ENCODE measurements at places on chromosomes 6 and 20.

GRCh38 chr20:11338496-11339306, 579.0 kb upstream of the BTBD3 start:
- no peak for DNase-seq

DNA sequence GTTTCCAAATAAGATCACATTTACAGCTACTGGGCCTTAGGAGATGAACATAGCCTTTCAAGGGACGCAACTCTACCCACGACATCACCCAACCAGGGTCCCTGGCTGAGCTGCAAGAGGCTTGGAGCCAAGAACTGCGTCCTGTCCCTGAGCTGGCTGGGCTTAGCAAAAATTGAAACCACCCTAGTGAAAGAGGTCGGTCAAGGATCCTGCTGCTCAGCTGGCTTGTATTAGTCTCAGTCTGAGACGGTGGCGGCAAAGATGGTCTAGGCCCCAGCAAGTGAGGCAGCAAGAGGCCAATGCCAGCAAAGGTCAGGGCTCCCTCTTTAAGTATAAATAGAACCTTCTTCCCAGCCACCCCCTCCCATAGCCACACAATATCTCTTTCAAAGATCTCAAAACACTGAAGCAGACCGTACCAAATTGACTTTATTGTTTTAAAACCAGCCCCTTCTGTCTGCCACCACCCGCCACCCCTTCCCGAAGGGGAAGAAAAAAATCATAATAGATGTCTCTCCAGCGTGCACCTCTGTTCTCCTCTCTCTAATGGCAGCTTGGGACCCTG, 140.5 kb downstream of the EYA2 start:
- DNase-seq: no peak

- DNase-seq: no peak
Measured at GRCh38 chr20:41131594-41132387, 5.6 kb upstream of the PLCG1 start.

DNA sequence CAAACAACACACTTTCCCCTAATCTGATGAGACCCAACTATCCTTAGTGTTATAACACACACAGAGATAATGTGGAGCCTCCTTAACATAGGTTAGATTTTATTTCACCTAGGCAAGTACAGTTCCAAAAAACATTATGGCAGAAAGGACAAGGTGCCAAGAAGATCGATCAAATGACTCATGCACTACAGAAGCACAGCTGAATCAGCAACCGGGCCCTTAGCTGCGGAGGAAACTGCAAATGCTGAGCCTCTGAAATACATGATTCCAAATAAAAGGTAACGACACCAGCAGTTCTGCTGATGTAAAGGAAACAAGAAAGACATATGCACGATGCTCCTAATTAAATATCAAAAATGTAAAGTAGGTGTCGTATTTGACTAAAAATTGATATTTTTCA, 19.9 kb upstream of the MUC21 start:
- DNase-seq: no peak

- no peak for DNase-seq
Measured at GRCh38 chr20:3224681-3225421, 14.1 kb downstream of the SLC4A11 start.

- DNase-seq: no peak
Measured at GRCh38 chr6:166691746-166692145, 64.7 kb upstream of the RPS6KA2 start.

DNA sequence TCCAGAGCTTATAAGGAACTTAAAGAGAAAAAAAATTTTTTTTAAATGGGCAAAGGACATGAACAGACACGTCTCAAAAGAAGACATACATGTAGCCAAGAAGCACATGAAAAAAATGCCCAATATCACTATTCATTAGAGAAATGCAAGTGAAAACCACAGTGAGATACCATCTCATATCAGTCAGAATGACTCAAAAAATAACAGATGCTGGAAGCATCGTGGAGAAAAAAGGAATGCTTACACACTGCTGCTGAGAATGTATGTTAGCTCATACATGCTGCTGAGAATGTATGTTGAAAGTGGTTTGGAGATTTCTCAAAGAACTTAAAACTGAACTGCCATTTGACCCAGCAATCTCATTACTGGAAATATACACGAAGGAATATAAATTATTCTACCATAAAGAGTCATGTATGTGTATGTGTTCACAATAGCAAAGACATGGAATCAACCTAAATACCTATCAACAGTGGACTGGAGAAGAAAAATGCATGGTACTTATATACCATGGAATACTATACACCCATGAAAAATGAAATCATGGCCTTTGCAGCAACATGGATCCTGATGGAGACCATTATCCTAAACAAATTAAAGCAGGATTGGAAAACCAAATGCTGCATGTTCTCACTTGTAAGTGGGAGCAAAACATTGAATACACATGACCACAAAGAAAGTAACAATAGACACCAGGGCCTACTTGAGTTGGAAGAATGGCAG, 5.2 kb downstream of the OR11A1 start:
- DNase-seq: no peak

GRCh38 chr20:20754714-20755113, 42.3 kb upstream of the RALGAPA2 start:
- no peak for DNase-seq

DNA sequence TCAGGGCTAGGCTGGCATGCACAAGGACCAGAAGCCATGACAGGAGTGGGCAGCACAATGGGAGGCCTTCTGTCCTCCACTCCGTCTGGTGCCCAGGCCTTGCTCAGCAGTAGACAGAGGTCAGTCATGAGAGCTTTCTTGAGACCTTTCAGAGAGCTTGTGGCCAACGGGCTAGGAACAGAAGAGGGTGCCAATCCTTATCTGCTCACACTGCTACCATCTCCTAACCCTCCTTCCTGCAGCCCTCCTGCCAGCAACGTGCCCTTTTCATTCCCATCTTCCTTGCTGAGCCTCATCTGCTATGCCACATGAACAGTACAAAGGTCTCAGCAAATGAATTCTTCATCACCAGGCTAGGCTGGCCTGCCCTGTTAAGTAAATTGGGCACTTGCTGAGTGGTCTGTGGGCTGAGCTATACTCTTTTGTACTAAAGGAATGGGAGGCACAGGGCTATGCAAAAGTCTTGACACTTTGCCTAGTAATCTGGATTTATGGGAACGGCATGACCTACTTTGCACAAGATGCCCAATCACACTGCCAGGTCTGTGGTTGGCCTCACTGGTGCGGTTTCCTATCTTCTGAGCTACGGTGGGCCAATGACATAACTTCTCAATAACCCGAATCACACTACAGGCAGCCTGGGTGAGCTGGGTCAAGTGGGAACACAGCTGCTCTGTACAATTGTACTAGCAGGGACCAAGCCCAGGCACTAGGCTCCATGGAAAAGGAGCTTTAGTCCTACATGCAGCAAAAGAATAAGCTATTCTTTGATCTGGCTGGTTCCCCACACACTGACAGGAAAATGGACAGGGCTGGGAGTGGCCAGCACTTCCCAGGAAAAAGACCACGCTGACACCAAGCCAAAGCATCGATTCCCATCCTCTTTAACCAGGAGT, 47.8 kb downstream of the ELOVL5 start:
- DNase-seq: no peak

DNA sequence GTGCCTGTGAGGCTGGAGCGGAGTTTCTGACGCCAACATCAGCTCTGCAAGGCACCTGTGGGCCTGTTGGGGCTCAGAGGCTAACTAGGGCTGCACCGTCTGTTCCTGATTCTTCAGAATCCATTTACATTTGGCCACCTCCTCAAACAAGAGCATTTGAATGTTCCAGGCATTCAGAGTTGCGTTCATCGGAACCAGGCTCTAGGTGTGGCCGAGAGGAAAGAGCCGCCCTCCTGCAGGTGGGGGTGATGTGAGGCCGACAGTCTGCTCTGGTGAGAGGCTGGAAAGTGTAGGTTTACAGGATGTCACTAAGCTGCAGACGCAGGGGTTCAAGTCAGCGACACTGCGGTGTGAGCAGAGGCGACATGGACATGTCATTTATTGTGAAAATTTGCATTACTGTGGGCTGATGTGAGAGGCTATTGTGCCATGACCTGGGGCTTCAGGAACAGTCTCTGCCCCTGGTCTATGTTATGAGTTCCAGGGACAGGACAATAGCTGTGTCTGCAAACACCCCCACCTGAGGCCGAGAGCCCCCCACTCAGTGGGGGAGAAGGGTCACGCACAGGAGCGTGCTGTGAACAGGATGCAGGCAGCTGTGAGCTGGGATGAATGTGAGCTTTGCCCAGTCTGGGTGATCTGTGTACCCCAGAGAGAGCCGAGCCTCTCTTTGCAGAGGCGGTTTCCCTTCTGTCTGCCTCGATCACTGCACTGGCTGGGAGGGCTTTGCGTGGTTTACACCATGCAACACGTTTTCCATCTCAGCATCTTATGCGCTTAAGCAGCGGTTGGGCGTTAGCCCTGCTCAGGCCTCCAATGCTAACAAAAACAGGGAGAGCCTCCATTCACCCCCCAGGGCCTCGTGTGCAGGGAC, 21.1 kb downstream of the SLCO4A1 start:
- no peak for DNase-seq

DNA sequence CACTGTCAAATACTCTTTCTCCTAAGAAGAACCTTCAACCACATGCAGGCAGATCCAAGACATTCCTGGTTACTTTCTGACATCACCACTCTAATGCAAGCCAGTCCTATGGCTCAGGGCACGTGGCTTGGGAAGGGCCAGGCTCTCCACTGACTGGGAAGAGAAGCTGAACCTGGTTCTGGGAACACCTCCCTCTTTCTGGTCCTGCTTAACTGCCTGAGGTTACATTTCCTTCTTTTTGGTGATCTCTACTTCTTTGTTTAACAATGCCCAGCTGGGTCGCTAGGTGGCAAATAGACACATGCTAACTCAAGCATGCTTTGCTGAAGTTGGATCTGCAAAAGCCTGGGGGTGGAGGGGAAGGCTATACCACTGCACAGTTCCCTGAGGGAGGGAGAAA, 249.8 kb downstream of the GMDS start:
- no peak for DNase-seq

- no peak for DNase-seq
Measured at GRCh38 chr6:3135668-3136291, 17.3 kb downstream of the BPHL start.

- no peak for DNase-seq
Measured at GRCh38 chr6:17983730-17984129, 3.7 kb downstream of the KIF13A start.

- DNase-seq: no peak
Measured at GRCh38 chr6:13668291-13668928, 43.2 kb downstream of the RANBP9 start.

GRCh38 chr20:1867495-1868260, 27.5 kb upstream of the SIRPA start:
- DNase-seq: no peak

- DNase-seq: no peak
Measured at GRCh38 chr6:142918339-142919042, 26.5 kb downstream of the HIVEP2 start.

DNA sequence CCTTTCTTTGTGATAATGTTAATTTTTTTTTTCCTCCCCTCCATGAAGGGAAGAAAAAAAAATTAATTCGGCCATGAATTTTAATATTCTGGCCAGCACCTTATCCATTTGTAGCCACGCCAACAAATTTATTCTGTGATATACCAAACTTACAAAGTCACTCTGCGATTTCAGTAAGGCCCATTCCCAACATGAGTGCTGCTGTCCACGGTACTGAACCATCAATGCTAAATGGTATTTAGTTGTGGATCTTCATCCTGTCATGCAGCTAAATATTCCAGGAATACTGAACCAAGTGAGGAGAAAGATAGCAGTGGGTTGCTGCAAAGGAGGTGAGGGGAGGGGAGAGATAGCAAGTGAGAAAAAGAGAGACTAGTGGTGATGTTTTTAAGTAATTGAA, 19.5 kb upstream of the RSPH4A start:
- DNase-seq: no peak

DNA sequence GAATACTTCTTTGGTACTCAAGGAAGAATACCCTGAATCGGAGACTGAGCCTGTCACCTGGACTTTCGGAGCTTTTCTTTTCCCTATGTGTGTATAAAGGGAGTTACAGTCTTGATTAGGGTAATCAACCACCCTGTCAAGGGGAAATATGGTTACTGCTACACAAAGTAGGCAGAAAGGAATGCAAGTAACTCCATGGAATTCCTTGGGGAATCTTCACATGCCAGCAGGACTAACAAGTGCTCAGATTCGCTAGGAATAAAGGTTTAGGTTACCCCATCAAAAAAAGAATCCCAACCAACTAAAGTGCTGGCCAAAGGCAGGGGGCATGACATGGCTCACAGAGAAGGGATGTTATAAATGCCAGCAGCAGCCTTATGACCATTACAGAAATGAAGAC, 10.4 kb downstream of the KCNS1 start:
- no peak for DNase-seq

DNA sequence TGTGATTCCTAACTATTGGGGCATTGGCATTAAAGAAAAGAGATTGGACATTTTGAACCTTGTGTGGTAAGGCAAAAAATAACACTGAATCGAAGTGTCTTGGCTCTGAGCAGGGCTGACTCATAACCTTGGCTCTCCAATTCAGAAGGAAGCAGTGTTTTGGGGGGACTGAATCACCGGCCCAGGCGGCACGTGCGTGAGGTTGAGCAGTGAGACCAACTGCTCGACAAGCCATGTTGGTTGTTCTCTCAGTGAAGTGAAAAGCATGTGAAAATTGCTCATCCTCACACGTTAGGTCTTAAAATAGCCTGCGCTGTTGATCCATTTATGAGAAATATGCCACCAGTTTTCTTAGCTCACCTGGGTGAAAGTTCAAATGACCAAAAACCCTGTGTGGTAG, 137.8 kb upstream of the SPACA1 start:
- DNase-seq: no peak

DNA sequence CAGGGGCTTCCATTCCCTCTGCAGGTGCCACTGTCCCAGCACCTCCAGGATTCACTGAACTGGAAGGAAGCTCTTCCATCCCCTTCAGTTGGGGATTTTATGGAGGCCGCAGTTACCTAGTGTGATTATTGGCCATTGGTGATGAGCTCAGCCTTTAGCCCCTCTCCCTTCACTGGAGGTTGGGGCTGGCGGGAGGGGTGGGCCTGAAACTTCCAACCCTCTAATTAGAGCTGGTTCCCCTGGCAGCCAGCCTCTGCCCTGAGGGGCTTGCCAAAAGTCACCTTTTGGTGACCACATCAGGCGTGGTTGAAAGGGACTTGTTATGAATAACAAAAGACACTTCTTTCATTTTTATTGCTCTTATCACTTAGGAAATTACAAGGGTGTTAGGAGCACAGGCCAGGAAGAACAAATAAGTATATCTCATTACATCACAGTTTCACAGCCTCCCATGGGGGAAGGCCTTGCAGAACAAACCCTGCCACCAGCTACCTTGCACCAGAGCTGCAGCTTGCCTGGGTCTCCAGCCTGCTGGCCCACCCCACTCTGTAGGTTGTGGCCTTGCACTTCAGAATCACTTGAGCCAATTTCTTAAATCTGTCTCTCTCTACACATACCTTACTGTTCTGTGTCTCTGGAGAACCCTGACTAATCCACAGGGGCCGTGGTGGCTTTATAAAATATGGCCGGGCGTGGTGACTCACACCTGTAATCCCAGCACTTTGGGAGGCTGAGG, 5.0 kb downstream of the PYGB start:
- DNase-seq: peak; percentile 15

Data from NCI-H1092 treated with DMSO at 0.1 percent for 48 hours (cell line).